NCI-H1092 (cell line): ENCODE measurements at places on chromosomes 1 and 21.

DNA sequence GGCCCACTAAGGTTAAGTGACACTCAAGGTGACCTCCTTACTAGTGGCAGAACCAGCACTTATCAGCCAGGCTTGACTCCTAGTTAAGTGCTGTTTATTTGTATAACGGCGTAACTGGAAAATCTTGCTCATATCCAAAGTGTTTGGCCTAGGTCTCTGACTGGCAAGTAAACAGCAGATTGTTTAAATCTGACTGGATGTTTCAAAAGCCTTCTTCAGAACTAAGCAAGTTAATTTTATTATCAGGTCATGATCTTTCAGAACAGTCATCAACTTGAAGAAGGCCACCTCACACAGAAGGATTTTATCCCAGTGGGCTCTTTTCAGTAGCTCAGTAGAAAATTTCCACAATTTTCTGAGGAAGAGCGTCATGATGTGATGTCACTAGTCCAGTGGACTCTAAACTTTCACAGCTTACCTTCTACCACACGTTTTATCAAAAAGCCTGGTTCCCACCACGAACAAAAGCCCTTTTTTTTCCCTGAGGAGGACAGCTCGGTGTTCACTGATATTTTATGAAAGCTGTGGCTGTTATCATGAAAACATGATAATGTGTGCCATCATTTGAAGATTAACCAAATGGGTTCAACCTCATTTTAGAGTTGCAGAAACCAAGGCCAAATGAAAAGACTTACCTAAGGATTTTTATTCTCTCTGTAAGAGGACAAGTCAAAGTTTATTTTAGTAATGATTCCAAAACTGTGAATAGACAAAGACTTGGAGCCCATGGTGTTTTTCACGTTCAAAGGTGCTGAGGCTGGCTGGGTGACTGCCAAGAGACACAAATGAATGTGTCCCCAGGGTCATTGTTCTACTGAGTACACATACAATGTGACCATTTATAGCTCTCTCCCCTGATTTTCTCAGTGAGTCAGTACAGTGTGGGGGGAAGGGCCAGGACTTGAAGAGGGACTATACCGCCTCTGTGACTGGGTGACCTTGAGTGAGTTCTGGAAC lies 9.1 kb downstream of the SGIP1 start:
- peak; percentile 89 for DNase-seq

GRCh38 chr1:108050158-108050557 lies 85.2 kb upstream of the VAV3 start:
- no peak for DNase-seq

DNA sequence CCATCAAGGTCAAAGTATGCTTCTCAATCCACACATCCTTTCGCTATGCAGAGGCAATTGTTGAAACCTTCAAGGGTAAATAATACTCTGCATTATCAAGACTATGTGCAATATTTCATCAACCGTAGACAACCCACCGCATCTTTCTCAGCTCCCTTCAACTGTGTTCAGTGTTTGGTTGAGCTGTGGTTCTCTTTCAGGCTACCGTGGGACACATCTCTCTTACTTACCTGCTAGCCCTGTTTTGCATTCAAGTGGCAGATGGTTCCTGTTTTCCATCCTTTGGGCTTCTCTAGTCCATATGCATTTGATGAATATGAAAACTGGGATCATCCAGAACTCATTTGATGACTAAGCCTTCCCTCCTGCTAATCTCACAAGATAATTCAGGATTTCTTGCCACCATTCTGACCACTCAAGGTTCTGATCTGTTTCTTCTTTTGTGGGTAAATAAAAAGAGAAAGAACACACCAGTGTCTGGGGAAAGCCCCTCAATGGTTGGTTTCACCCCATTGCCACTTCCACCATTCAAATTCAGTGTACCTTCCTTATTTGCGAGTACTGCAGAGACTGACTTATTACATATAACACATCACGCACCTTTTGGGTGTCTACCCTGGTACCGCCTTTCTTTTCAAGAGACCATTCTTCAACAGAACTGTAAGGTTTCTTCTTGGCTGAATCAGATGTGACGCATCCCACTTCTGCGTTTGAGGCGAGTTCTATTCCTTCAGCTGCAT lies 61.7 kb downstream of the BACE2 start:
- no peak for DNase-seq

DNA sequence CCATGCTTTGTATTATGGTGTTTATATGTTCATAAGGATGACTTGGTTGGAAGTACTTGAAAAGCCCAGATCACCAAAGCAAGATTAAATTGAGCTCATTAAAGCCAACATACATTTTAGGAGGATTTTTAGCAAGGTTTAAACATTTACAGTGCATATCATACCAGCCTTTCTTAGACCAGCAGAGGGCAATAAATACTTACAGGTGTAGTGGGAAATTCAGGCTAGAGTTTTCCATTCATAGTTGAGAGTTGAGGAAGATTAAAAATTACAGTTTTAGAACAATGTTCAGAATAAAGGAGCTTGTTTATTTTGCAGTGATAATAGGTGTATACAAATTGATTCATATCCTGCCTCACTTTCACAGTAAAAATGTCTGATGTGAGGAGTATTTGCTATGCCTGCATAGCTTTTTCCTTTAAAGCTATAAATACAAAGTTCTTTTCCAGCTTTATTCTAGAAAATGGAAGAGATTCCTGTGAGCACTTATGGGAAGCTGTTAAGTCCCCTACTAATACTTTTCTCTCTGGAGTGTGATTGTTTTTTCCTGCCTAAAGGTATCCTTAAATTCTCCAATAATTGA lies 35.3 kb downstream of the DTL start:
- no peak for DNase-seq

GRCh38 chr1:51294566-51295184 lies 35.7 kb downstream of the TTC39A start:
- no peak for DNase-seq

- no peak for DNase-seq
Measured at GRCh38 chr1:231721436-231721835, 94.8 kb downstream of the DISC1 start.

DNA sequence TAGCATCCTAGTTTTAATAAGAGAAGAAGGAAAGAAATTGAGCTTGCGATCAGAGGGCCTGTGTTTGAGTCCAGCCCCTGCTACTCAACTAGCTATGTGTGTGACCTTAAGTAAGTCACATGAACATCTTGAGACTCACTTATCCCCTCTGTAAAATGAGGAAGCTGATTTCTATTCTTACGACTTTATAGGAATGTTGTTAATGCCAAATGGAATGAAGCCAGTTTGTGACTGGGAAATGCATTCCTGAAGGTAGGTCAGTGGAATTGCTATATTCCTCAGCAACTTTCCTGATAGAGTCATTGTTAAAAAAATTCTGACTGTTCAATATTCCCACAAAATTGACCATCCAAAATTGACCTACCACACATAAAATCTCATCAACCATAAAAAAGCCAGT lies 14.9 kb downstream of the FASLG start:
- no peak for DNase-seq

GRCh38 chr1:70674941-70675685 lies 264.0 kb downstream of the CTH start:
- no peak for DNase-seq

GRCh38 chr1:146032631-146033219 lies 11.2 kb upstream of the HJV start:
- DNase-seq = peak; percentile 16

DNA sequence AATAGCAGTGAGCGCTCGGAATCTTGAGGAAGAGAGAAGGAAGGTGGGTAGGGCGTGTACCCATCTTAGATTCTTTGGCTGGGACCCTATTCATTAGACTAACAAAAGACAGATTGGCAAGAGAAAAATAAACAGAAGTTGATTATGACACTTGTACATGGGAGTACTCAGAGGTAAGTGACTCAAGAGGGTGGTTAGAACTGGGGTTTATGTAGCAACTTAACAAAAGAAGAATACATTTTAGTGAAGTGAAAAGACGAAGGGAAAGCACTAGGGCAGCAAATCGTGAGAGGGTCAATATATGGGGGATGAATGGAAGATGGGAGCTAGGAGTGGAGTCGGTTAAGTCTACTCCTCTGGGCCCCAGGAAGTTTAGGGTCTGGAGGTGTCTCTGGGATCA lies 25.8 kb upstream of the RCC2 start:
- no peak for DNase-seq

- no peak for DNase-seq
Measured at GRCh38 chr1:101290922-101291561, 54.2 kb downstream of the S1PR1 start.

- DNase-seq = no peak
Measured at GRCh38 chr1:168555508-168556046, 11.8 kb upstream of the XCL2 start.

- DNase-seq = no peak
Measured at GRCh38 chr1:160436966-160437365, 36.6 kb downstream of the VANGL2 start.

DNA sequence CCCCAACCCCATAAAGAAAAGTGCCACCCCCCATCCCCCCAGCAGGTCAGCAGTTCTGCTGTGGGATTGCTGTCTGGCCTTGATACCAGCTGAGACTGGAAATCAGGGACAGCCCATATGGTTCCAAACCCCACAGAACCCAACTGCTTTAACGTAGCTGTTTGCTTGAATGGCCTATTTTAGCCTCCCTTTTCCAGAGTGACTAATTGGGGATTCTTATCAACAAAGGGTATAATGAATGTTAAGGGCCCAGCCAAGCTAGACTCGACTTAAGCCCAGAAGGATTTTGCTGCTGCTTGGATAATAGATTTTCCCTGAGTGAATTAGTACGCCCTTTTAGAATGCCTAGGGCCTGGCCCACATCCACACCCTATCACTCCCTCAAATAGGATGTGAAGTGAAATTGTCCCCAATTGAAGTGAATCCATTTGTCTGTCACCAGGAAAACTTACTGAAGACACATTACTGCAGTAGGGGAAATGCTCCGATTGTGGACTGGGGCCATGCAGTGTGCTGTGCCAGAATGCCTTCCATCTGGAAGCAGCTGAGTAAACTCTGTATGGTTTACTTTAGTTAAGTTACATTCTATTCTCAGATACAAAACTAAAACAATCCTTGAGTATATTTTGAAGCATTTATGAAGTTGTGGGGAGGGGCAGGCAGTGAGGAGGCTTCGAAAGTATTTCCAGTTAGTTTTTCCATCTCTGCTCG lies 156.9 kb downstream of the DHRS3 start:
- peak; percentile 43 for DNase-seq

DNA sequence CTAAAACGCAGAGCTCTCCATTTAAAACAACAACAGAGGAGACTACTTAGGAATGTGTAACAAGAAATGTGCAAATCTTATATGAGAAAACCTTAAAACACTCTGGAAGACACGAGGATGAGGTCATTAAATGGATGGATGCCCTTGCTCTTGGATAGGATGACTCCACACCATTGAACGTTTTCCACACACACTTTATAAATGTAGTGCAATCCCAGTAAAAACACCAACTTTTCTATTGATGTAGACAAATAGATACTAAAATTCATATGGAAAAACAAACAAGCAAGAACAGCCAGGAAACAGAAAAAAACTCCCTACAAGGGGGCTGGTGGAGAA lies 18.4 kb upstream of the COL6A1 start:
- no peak for DNase-seq

GRCh38 chr1:65165269-65165993 lies 17.4 kb downstream of the AK4 start:
- no peak for DNase-seq

- DNase-seq = no peak
Measured at GRCh38 chr1:111988377-111988742, 1.1 kb downstream of the KCND3 start.

DNA sequence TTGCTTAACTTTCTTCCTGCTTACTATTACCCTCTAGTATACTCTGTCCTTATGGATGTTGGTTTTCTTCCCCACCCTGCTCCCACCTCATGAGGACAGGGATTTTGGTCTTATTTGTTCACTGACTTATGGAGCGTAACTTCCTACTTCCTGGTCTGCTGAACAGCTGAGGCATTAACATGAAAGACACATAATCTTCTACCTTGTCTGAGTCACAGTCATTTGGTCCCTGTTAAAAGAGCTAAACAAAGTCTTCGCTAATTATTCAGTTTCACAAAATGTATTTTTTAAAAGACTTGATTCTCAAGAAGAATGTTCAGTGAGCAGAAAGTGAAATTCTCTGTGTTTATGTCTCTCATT lies 18.5 kb downstream of the RNASEL start:
- no peak for DNase-seq

GRCh38 chr1:67860776-67861175 lies 27.5 kb upstream of the GNG12 start:
- no peak for DNase-seq

- DNase-seq = no peak
Measured at GRCh38 chr1:30745156-30745833, 12.3 kb downstream of the LAPTM5 start.

GRCh38 chr1:46369542-46370213 lies 24.4 kb upstream of the FAAH start:
- no peak for DNase-seq

- DNase-seq = no peak
Measured at GRCh38 chr21:33368124-33368523, 35.1 kb upstream of the IFNGR2 start.

GRCh38 chr1:16903458-16903796 lies 7.6 kb downstream of the RNU1-2 start:
- no peak for DNase-seq

GRCh38 chr1:34850382-34850781 lies 9.2 kb downstream of the SMIM12 start:
- no peak for DNase-seq

DNA sequence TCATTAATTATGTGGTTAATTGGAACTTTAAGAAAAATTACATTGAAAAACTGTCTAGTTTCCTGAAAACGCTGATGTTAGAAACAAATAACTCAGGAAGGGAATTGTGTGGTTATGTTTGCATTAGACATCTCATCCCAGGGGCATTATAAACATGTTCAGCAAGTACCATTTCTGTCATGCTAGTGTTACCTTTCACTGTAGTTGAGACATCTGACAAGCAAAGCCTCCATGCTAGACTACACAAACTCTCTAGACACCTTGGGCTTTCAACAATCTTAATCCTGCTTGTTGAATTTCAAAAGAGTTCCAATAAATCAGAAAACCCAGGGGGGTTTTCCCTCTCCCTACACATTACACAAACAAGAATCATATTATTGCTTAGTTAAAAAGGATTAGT lies 536.8 kb downstream of the KCNT2 start:
- DNase-seq = no peak

GRCh38 chr21:35172231-35172630 lies 123.1 kb upstream of the RUNX1 start:
- DNase-seq = no peak

DNA sequence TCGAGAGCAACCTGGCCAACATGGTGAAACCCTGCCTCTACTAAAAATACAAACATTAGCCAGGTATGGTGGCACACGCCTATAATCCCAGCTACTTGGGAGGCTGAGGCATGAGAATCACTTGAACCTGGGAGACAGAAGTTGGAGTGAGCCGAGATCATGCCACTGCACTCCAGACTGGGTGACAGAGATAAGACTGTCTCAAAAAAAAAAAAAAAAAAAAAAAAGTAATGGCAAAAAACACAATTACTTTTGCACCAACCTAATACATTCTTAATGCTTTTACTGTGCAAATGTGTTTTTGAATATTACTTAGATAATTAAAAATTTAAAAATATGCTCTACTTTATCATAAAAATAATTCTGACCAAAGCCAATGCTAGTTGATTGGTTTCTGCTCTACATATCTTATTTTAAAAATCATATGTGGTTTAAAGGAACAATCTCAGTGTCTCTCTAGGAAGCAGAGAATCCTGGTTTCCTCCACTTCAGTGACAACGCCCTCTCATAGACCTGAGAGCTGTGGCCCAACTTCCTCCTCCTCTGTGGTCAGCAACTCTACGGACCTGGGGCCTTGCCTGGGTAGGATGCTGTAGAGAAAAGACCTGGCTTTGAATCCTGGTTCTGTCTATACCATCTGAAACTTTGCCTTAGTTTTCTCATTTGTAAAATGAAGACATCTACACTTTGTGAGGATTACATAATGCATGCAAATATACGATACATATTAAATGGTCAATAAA lies 64.7 kb downstream of the TGFBR3 start:
- DNase-seq = no peak

GRCh38 chr1:15008783-15009729 lies 144.5 kb upstream of the TMEM51 start:
- DNase-seq = no peak
